ENCODE measurements at places on chromosomes 5 and 9.

GRCh38 chr5:136501133-136501532, 135.8 kb upstream of the TRPC7 start:
- no peak for DNase-seq

GRCh38 chr5:118832974-118833373, 155.4 kb downstream of the DTWD2 start:
- no peak for DNase-seq

GRCh38 chr9:28887188-28887884, 1314.1 kb upstream of the C9orf72 start:
- no peak for DNase-seq

DNA sequence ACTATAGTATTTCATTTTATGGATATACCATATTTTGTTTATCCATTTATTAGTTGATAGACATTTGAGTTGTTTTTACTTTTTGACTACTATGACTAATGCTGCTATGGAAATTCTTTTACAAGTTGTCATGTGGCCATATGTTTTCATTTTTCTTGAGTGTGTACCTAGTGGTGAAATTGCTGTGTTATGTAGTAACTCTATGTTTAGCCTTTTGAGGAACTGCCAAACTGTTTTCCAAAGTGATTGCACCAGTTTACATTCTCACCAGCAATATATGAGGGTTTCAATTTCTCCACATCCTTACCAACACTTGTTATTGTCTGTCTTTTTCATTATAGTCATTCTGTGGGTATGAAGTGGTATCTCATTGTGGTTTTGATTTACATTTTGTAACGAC, 75.4 kb downstream of the GRIA1 start:
- DNase-seq, result no peak

GRCh38 chr5:113059232-113060040, 82.8 kb downstream of the DCP2 start:
- DNase-seq, result no peak
